ENCODE measurements at places on chromosomes 11 and 22. TPM values are rescaled to one million over a fixed set of nuclear protein-coding genes. Genes with fewer than 3 reads are reported as not detected.

DNA sequence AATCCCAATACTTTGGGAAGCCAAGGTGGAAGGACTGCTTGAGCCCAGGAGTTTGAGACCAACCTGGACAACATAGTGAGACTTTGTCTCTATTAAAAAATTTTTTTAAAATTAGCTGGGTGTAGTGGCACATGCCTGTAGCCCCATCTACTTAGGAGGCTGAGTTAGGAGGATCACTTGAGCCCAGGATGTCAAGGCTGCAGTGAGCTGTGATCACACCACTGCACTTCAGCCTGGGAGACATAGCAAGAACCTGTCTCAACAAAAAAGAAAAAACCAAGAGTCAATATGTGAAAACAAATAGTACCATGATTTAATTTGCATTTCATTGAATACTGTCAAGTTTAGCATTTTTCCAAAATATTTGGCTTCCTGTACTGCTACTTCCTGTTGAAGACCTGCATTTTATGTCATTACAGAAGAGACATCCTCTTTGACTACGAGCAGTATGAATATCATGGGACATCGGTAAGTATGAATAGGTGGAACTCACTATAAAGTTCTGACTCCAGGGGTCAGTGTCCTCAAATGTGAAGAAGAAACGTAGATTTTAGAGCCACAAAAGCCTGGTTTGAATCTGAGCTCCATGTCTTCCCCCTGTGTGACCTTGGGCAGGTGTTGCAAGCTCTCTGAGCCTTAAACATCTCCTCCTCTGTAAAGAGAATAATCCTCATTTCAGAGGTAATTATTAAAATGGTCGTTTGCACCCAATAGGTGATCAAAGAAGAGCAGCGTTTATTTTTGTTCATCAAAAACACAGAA lies 16.0 kb downstream of the CDC45 start:
- no peak overlapping the region for H3K4me3 ChIP-seq
- no peak overlapping the region for H3K27ac ChIP-seq
- no peaks in the 10 kb centered on the region for H3K4me1 ChIP-seq

DNA sequence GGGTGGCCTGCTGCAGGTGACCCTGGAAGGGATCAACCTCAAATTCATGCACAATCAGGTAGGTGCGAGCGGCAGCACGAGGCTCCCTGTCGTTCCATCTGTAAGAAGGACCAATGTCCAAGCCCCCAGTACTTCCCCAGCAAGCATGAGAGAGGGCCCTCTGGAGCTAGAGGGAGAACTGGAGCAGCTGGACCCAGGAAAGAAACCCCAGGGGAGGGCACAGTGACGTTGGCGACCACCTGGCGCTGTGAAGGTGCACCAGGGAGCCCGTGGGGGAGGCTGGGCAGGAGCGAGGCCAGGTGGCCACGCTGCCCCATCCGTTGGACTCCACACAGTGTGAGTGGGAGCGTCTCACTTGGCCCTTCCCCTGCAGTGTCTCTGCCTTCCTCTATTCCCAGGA lies 28.0 kb downstream of the MYBPC3 start:
- no peak overlapping the region for H3K27ac ChIP-seq
- no peaks in the 10 kb centered on the region for H3K36me3 ChIP-seq
- no peak for DNase-seq
- peaks cover 12% of the 10 kb centered on the region for H3K4me1 ChIP-seq
- no peaks in the 10 kb centered on the region for H3K27me3 ChIP-seq

The OR8D1 gene
- not detected for polyA plus RNA-seq

- peaks cover 7% of the 10 kb centered on the region for H3K4me1 ChIP-seq
- no peak for DNase-seq
- no peak overlapping the region for H3K27ac ChIP-seq
- no peak overlapping the region for H3K4me3 ChIP-seq
- no peaks in the 10 kb centered on the region for H3K27me3 ChIP-seq
Measured at GRCh38 chr22:17712441-17712840, 61.8 kb downstream of the BID start.

The TPST2 gene
- polyA plus RNA-seq = 30.5 TPM

DNA sequence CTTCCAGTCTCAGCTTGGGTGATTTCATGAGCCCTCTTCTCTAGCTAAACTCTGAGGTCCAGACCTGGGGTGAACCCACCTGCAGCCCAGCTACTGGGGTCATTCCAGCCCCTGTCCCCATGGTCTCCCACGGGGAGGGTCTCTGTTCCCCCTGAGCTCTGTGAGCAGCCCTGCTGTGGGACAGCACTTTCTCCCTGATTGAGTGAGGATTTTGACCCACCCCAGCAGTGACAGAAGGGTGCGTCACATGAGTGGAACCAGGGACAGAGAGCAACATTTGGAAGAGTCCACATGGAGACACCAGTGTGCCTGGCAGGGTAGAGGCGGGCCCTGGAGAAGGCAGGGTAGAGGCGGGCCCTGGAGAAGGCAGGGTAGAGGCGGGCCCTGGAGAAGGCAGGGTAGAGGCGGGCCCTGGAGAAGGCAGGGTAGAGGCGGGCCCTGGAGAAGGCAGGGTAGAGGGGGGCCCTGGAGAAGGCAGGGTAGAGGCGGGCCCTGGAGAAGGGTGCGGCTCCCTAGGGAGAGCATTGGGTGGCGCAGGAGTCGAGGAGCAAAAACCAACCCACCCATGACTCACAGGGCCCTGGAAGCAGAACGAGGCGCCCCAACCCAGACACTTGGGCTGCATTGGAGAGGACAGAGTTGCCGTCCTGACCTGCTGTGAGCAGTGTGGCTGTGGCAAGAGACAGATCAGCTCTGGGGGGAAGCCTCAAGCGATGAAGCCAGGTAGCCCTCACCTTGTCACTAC lies 227.7 kb upstream of the B3GAT1 start:
- H3K4me3 ChIP-seq = no peak overlapping the region
- H3K36me3 ChIP-seq = no peaks in the 10 kb centered on the region
- DNase-seq = no peak

The HEPACAM gene
- polyA plus RNA-seq = 0.05 TPM

GRCh38 chr11:34331736-34332135 lies 26.1 kb downstream of the ABTB2 start:
- peaks cover 50% of the 10 kb centered on the region for H3K4me1 ChIP-seq
- H3K27me3 ChIP-seq = no peaks in the 10 kb centered on the region
- DNase-seq = no peak
- peak overlapping the region; percentile 3 for H3K27ac ChIP-seq
- no peak overlapping the region for H3K4me3 ChIP-seq

- H3K4me1 ChIP-seq = no peaks in the 10 kb centered on the region
- no peaks in the 10 kb centered on the region for H3K27me3 ChIP-seq
- H3K27ac ChIP-seq = no peak overlapping the region
- no peak for DNase-seq
- H3K4me3 ChIP-seq = no peak overlapping the region
Measured at GRCh38 chr22:29539105-29539504, 14.5 kb downstream of the THOC5 start.

- H3K4me3 ChIP-seq = no peak overlapping the region
- H3K27me3 ChIP-seq = no peaks in the 10 kb centered on the region
- no peaks in the 10 kb centered on the region for H3K4me1 ChIP-seq
Measured at GRCh38 chr11:62142921-62143320, 19.1 kb downstream of the INCENP start.

GRCh38 chr11:92671081-92671480 lies 298.4 kb upstream of the MTNR1B start:
- no peaks in the 10 kb centered on the region for H3K4me1 ChIP-seq
- no peak overlapping the region for H3K4me3 ChIP-seq
- no peak for DNase-seq
- H3K27ac ChIP-seq = no peak overlapping the region
- H3K36me3 ChIP-seq = no peaks in the 10 kb centered on the region

DNA sequence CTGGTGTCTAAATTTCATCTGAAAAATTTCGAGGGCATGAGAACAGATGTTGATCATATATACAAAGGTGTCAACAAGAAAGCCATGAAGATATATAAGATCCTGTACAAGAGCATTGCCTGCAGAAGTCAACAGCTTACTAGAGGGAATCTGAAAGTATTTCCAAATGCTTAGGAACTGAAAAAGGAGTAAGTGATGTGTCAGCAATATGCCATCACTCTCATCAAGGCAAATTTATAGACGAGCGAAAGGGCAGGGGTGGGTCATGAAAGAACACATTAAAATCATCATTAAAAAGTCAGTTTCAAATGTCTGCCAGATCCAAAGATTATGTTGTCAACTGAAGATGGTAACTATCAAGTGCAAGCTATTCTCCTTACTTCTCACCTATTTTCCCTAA lies 1299.0 kb downstream of the LRRC4C start:
- H3K4me1 ChIP-seq = no peaks in the 10 kb centered on the region
- no peak overlapping the region for H3K4me3 ChIP-seq
- no peaks in the 10 kb centered on the region for H3K27me3 ChIP-seq
- no peak overlapping the region for H3K27ac ChIP-seq

The SEPTIN5 gene
- polyA plus RNA-seq = 7.0 TPM

DNA sequence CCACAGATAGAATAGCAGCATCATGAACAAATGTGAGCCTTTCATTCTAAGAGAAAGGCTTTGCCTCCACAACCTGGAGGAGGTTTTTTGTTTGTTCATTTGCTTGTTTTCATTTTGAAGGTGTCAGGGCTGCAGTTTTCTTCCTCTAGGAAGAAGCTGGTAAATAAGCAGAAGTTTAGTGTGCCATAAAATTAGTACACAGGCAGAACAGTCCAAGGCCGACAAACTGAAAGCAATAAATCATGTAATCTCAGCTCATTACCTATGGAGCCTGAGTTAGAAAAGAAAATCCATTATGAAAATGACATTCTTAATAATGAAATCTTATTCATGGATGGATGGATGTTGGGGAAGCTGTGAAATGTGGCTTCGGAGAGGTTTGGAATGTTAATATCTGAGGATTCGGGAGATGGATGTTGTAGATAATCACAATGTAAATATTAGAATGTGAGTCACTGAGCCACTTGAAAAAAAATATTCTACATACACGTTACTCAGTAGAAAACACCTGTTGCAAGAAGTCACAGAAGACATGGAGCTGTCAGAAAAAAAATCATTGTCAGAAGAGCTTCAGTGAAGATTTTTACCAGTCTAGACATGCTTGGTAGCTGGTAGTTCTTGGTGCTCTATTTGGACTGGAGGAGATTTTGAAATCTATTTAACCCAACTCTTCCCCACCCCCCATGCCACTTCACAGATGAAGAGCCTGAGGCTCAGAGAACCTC lies 15.0 kb upstream of the ZDHHC13 start:
- DNase-seq = no peak
- no peaks in the 10 kb centered on the region for H3K36me3 ChIP-seq
- H3K27ac ChIP-seq = no peak overlapping the region
- no peaks in the 10 kb centered on the region for H3K4me1 ChIP-seq

The FGF3 gene
- not detected for polyA plus RNA-seq

DNA sequence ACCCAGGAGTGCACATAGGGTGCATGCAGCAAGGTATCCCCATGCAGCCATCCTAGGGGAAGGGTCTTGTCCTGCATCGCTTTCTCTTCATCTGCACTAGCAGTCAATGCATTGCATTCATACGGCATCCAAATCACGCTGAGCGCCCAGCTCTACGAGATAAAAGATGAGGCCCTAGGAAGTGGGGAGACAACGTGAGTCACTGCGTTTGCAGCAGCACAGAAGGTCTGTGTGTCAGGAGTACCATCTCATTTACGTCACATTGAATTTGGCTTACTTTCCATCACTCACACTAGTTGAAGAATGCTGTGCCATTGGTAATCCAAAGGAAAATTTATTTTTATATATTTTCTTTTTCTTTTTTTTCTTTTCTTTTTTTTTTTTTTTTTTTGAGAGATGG lies 2.5 kb upstream of the ST14 start:
- DNase-seq = no peak
- H3K4me3 ChIP-seq = no peak overlapping the region
- peaks cover 26% of the 10 kb centered on the region for H3K27me3 ChIP-seq
- no peak overlapping the region for H3K27ac ChIP-seq

DNA sequence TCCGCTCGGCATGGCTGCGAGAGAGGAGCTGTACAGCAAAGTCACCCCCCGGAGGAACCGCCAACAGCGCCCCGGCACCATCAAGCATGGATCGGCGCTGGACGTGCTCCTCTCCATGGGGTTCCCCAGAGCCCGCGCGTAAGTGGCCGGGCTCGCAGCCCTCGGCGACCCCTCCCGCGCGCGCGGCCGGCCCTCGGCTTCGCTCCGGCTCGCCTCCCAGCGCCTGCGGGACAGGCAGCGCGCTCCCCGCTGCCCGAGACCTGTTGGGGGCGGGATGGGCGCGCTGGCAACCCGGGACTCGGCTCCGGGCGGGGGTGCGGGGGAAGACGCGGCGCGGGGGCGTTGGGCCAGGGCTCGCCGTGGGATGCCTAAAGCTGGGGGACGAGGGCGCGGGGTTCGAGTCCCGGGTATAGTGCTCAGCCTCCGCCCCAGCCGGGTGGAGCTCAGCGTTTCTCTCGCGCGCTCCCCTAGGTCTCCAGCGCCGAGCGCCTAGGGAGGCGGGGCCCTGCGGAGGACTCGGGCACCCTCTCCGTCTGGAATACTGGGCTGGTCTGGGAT lies 630 bp downstream of the UBASH3B start:
- H3K4me3 ChIP-seq = peak overlapping the region; percentile 91
- H3K27ac ChIP-seq = peak overlapping the region; percentile 80
- no peaks in the 10 kb centered on the region for H3K36me3 ChIP-seq
- H3K27me3 ChIP-seq = no peaks in the 10 kb centered on the region

- peaks cover 5% of the 10 kb centered on the region for H3K4me1 ChIP-seq
- H3K4me3 ChIP-seq = no peak overlapping the region
- no peak for DNase-seq
- H3K27ac ChIP-seq = no peak overlapping the region
- no peaks in the 10 kb centered on the region for H3K36me3 ChIP-seq
- no peaks in the 10 kb centered on the region for H3K27me3 ChIP-seq
Measured at GRCh38 chr11:100851147-100851546, 164.1 kb downstream of the ARHGAP42 start.

- DNase-seq = no peak
- H3K4me1 ChIP-seq = no peaks in the 10 kb centered on the region
- no peak overlapping the region for H3K4me3 ChIP-seq
- H3K27ac ChIP-seq = no peak overlapping the region
- H3K36me3 ChIP-seq = no peaks in the 10 kb centered on the region
Measured at GRCh38 chr11:132504501-132505041, 1027.7 kb downstream of the OPCML start.

The NUP98 gene
- 59.3 TPM for polyA plus RNA-seq

- no peaks in the 10 kb centered on the region for H3K27me3 ChIP-seq
- no peak overlapping the region for H3K27ac ChIP-seq
- H3K36me3 ChIP-seq = no peaks in the 10 kb centered on the region
- H3K4me3 ChIP-seq = no peak overlapping the region
Measured at GRCh38 chr11:13450832-13451397, 12.1 kb downstream of the BTBD10 start.

The ZNF408 gene
- polyA plus RNA-seq = 9.6 TPM

The CTTN gene
- 91.2 TPM for polyA plus RNA-seq

- no peak for DNase-seq
- H3K27me3 ChIP-seq = no peaks in the 10 kb centered on the region
- H3K4me3 ChIP-seq = no peak overlapping the region
- no peak overlapping the region for H3K27ac ChIP-seq
- H3K36me3 ChIP-seq = no peaks in the 10 kb centered on the region
Measured at GRCh38 chr11:111886844-111887243, 7.5 kb downstream of the CFAP68 start.

GRCh38 chr11:24949406-24949805 lies 452.6 kb downstream of the LUZP2 start:
- no peaks in the 10 kb centered on the region for H3K36me3 ChIP-seq
- H3K4me3 ChIP-seq = no peak overlapping the region
- no peaks in the 10 kb centered on the region for H3K4me1 ChIP-seq
- H3K27me3 ChIP-seq = no peaks in the 10 kb centered on the region
- no peak overlapping the region for H3K27ac ChIP-seq
- DNase-seq = no peak
